Activated T-helper 1 cell treated with anti-CD3 and anti-CD28 coated beads, Interleukin-2, amount 50 U/mL, for 16 hours (primary cell): ENCODE measurements at places on chromosomes 3 and 15.

DNA sequence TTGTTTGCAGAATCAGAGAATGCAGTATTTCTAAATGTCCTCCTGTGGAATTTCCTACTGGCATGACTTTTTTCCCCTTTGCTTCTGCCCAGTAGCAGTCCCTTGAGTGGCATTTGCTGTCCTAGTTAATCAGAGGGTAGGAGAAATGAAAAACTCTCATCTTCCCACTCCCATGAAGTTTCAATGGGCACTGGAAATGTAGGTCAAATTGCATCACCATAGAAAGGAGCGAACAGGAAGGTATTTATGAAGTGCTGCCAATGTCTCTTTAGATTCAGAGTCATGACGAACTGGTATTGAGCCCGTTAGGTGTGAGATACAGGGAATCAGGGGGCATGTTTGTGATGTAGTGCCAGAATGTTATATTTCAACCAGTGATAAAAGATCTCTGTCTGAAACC lies 23.2 kb downstream of the ATXN7 start:
- DNase-seq: no peak

GRCh38 chr15:66850078-66850991 lies 148.3 kb downstream of the SMAD6 start:
- DNase-seq: no peak

GRCh38 chr15:64525828-64526530 lies 65.6 kb downstream of the ZNF609 start:
- no peak for DNase-seq

GRCh38 chr3:150495149-150495548 lies 51.1 kb downstream of the SERP1 start:
- DNase-seq: no peak

DNA sequence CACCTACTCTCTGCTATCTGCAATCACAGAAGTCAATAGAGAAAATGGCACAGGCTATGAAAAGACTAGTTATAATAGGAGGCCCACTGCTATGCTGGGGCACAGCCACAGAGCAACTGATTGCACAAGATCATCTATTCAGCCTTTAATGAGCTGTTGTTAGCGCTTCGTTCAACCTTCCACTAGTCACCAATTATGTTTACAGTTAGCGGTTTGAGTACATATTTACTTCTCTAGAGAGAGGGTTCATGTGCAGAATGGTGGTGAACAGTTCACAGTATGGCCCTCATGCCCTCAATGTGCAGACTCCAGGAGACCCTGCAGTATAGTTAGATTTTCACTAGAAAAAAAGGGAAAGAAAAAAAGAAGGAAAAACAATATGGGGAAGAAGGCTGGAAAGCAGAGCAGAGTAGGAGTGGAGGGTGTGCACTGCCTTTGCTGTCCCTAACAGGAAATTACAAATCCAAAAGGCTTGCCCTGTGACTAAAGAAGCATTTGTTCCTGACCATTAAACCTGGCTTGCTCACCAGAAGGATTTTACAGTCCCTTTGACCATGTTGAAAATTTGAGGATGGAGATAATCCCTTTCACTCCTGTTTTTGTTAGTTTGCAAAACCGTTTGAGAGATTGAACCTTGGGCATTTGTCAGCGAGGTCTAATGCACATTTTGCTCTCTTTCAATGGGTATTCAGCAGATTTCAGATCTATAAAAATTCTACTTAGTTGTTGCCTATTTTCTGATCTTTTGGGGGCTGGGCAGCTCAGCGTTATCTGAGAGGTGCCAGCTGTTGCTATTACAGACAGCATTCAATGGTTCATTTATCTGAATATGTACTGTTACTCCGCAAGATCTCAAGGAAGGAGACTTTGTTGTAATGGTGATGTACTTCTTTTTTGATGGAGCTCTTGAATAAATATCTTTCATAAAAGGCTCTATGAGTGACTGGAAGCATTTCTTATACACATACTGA lies 296.1 kb downstream of the LSAMP start:
- DNase-seq: no peak

DNA sequence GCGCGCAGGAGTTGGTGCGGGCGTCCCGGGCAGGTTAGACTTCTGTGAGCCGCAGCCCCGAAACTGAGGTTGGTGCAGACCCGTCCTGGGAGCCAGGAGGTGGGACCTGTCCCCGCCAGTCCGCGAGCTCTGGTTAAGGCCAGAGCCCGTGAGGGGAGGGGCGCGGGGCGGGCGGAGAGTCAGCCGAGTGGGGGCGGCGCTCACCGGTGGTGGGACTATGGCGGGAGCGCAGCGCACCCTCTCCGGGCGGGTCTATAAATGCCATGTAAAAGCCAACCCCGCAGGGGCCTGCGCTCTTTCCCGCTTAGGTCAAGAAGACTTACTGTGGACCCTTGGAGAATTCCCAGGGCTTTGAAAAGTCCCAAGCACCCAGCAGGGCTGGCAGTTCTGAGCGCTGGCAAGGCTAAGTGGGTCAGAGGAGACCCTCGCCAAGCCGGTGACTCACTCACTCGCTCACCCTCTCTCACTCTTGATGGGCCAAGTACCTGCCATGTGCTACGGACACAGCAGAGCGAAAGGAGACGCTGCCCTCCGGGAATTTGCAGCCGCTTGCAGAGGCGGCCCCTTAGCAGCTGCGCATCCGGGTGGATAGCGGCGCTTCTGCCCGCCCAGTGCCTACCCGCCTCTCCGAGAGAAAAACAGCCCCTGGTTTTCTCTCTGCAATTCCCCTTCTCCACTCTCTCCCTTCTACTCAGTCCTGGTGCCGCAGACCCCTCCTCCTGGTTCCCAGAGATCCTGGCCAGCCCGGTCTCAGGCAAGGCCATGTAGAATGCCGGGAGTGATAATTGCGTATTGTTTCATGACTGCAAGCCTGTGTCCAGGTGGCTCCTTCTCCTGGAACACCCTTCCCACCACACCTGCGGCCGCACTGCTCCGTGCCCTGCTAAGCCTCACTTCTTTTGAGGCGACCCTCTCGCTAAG lies at the start of gene ALDH1L1:
Gene ALDH1L1 (minus strand): TSS at position 110 of the 921 bp plus-strand sequence. CDS start 19,607 bp downstream, outside the sequence.
- DNase-seq: no peak

DNA sequence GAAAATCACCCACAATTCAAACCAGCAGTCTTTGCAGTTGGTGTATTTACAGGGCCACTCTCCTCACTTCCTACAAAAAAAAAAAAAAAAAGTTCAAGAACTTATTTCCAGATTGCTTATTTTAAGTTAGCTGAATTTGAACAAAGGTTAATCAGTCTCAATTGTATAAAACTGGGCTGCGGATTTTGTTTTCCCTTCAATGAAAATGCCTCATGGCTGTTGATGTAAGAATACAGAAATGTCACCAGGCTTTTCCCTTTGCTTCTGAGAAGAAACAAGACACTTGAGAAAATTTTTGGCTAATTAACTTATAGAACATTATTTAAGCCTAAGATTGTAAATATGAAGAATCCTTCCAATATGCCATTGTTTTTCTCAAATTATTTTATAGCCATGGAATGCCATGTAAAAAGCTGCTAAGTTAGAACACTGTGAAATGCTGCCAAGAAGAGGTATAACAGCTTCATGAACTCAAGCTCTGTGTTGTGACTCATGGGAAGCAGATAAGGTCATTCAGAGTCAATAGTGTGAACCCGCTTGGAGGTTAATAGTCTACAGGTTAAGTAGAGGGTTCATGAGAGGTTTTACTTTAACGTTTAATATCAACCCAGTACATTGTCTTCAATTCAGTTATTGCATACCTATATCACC lies 84.3 kb upstream of the ABI3BP start:
- DNase-seq: no peak

- DNase-seq: no peak
Observed at GRCh38 chr3:182829761-182830405, 36.6 kb downstream of the ATP11B start.

DNA sequence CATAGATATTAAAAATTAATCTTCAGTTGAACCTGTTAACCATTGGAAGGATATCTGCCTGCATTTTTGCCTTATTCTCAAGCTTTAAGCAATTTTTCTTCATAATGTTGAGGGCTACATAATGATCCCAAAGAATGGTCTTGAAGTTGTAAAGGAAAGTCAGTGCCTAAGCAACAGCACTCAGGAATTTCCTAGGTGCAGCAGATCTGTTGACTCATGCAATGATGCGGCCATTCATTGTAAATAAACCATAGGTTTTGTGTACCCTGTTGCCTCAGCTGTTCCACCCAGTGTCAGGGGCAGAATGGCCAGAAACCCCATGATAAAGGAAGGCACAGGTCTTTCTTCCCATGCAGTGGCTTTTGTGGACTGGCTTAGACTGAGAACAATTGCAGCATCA lies 78.4 kb upstream of the TRIM42 start:
- no peak for DNase-seq

DNA sequence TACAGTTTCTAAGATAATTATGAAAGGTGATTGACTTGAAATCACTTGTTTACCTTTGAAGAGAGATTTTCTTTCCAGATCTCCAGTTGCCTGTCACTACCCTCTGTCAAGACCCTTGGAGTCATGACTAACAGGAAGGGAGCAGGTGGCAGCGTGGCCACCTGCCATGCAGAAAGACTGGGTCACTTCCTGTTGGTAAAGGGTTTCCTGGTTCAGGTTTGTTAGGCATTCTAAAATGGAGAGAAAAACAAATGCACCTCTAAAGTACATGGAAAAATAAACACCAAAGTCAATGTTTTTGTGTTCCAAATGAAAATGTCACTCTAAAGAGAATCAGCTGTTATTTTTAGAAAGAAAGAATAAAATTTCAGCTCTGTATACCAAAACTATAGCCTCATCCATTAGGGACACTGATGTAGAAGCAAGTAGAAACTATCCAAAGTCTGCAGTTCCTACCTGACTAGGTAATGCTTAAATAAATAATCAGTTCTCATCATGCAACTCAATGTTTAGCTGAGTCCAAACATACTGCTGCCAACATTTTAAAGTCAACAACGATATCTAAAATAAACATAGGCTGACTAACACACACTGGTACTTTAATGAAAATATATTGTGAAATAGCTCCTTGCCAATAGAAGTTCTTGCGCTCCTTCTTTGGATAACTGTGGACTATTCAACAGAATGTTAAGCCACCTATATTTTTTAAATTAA lies 23.9 kb upstream of the TM4SF1 start:
- DNase-seq: no peak

DNA sequence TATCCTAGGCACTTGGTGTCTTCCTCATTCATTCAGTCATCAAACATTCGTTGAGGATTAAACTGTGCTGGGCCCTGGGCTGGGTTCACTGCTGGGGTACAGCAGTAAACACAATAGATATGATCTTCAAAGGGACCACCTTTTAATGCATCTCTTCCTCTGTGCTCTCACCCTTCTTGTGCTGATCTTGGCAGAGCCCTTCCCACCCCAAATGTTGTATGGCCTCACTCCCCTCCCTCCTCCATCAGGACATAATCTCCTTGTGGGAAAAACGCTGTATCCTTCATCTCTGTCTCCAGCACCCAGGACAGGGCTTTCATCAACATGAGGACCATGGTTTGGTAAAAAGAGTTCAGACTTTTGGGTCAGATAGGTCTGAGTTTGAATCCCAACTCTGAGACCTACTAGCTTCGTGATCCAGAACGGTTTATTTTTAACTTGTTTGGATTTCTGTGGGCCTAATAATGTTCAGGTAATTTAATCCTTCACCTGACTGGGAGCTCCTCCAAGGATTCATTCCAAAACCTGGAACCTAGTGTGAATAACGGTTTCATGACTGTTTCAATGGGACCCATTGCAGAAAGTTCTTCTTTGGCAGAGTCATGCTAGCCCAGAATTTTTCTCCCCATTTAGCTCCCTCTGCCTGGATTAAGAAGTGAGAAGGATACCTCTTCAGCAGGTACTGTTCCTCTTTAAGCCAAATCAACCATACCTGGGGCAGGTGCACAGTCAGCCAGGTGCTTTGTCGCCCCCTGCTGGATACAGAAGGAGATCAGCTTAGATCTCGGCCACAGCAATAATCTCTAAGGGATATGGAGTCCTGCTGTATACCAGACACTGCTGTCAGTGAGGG lies 5.2 kb upstream of the WNT7A start:
- peak; percentile 48 for DNase-seq

DNA sequence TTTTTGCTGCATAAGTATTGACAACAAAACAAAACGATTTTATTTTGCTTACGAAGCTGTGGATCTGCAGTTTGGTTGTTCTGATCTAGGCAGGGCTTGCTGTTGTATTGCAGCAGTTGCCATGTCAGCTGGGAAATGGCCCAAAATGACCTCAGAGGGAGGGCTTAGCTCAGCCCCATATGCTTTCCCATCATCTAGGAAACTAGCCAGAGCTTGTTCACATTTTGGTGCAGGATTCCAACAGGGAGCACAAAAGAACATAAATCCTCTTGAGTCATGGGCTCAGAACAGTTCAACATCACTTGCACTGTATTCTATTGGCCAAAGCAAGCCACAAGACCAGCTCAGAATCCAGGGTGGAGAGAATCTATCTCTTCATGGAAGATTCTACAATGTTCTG lies 42.2 kb upstream of the ROBO2 start:
- no peak for DNase-seq
